Esophagus (tissue), 2 donors: ENCODE measurements at places on chromosomes 12 and 14. TPM values are rescaled to one million over a fixed set of nuclear protein-coding genes. Genes with fewer than 3 reads are reported as not detected.

TTC9 gene
- 43.3 TPM for polyA plus RNA-seq

KRT72 gene
- polyA plus RNA-seq, result not detected

FOXG1 gene
- 0.10 TPM for polyA plus RNA-seq

C3AR1 gene
- polyA plus RNA-seq, result 0.65 TPM

PLEK2 gene
- polyA plus RNA-seq, result 19.0 TPM

NFATC4 gene
- 25.6 TPM for polyA plus RNA-seq

DPPA3 gene
- not detected for polyA plus RNA-seq

LRRIQ1 gene
- polyA plus RNA-seq, result 0.05 TPM

ATN1 gene
- 34.9 TPM for polyA plus RNA-seq

FOXM1 gene
- 11.6 TPM for polyA plus RNA-seq

PEBP1 gene
- 243 TPM for polyA plus RNA-seq

RTL1 gene
- polyA plus RNA-seq, result not detected

HNF1A gene
- 0.06 TPM for polyA plus RNA-seq

RABGGTA gene
- 117 TPM for polyA plus RNA-seq

SRRM4 gene
- under 0.01 TPM for polyA plus RNA-seq

TAS2R9 gene
- not detected for polyA plus RNA-seq

KRT83 gene
- not detected for polyA plus RNA-seq

FGF6 gene
- not detected for polyA plus RNA-seq

CD163L1 gene
- polyA plus RNA-seq, result 0.88 TPM

OR6C76 gene
- not detected for polyA plus RNA-seq

HAL gene
- 2.0 TPM for polyA plus RNA-seq

CEBPE gene
- not detected for polyA plus RNA-seq

AICDA gene
- polyA plus RNA-seq, result not detected

TAS2R30 gene
- not detected for polyA plus RNA-seq

NKX2-1 gene
- polyA plus RNA-seq, result 0.04 TPM

PKP2 gene
- polyA plus RNA-seq, result 6.5 TPM

DDX51 gene
- polyA plus RNA-seq, result 20.4 TPM

TRIM9 gene
- 0.06 TPM for polyA plus RNA-seq

MEG3 gene
- 13.9 TPM for polyA plus RNA-seq

RNF212B gene
- polyA plus RNA-seq, result not detected

SELPLG gene
- 2.0 TPM for polyA plus RNA-seq

SLC5A8 gene
- 0.04 TPM for polyA plus RNA-seq

TPPP2 gene
- not detected for polyA plus RNA-seq

SIVA1 gene
- polyA plus RNA-seq, result 159 TPM

SPIC gene
- polyA plus RNA-seq, result 0.10 TPM

KRT86 gene
- polyA plus RNA-seq, result 0.10 TPM

LPAR5 gene
- polyA plus RNA-seq, result 11.6 TPM

CRACR2A gene
- polyA plus RNA-seq, result 0.57 TPM

BHLHE41 gene
- 0.45 TPM for polyA plus RNA-seq

PROX2 gene
- not detected for polyA plus RNA-seq
